ENCODE measurements at places on chromosomes 1 and 21. TPM values are rescaled to one million over a fixed set of nuclear protein-coding genes. Genes with fewer than 3 reads are reported as not detected.
A peak's percentile ranks its signal among the peaks of the same experiment; 100 is the strongest.

GRCh38 chr1:40421431-40422384 is 28.6 kb upstream of the ZFP69B start:
- DNase-seq, result no peak

DNA sequence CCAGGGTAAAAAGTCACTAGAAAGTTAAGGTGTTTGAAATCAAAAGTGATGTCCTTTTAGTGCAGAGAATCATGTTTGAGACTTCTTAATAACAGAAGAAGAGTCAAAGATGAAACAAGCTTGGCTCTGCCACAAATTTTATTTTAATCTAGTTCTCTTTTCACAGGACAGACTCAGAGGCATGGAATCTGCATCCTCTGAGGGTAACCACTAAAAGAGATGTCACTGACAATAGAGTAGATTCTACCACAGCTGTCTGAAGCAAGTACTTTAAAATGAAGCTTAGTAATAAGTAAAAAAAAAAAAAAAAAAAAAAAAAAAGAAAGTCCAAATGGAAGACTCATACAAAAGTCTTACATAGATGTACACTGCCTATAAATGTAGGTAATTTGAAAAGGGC is 519.7 kb upstream of the PRMT6 start:
- no peak for DNase-seq

- no peak for DNase-seq
These were observed 5.3 kb downstream of the DTL start for GRCh38 chr1:212040629-212041412.

The FCER1G gene
- 5.8 TPM for total RNA-seq

- DNase-seq, result no peak
These were observed 7.2 kb upstream of the ETV3L start for GRCh38 chr1:157106813-157107189.

- DNase-seq, result peak; percentile 76
These were observed 18.8 kb downstream of the SLX9 start for GRCh38 chr21:44958471-44959191.

GRCh38 chr1:193031431-193031830 is 27.7 kb downstream of the UCHL5 start:
- no peak for DNase-seq

DNA sequence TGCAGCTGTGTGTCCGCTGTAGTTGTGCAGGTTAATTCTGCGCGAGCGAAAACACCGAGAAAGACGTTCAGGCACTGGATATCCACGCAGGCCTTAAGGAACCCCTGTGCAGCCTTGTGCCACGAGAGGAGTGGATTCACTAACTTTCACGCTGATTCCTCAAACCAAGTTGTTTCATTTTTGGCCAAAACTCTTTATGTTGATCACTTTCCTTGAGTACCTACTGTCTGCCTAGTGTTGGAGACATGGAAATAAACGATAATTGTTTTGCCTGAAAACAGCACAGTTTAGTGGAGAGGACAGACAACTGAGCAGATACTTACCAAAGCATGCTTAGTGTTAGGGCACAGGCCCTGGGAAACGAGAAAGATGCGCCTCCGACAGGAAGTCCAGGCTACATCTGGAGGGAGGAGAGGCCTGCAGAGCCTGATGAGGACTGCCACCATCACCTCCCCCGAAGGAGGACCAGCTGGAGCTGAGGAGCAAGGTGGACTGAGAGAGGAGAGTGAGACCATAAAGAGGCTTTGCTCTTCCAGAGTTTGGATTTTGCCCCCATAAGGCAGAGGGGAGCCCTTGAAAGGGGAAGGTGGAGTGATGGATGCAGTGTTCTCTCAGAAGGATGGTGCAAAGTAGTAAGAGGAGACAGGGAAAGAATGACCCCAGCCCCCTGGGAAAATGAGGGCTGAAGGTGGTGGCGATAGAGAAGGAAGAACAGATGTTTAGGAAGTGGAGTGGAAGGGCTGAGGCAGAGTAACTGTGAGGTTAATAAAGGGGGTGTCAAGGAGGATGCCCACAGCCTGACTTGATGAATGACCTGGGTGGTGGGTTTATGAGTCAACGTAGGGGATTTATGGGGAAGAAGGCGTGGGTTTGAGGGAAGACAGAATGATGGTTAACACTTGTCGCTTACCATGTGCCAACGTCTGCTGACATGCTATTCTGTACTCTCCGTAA is 956 bp upstream of the SCAF4 start:
- peak; percentile 52 for DNase-seq
